CD4-positive, alpha-beta T cell (primary cell): ENCODE measurements at places on chromosomes 6 and 20. TPM values are rescaled to one million over a fixed set of nuclear protein-coding genes. Genes with fewer than 3 reads are reported as not detected.

ENPP5 gene
- 0.19 TPM for total RNA-seq

SCUBE3 gene
- not detected for total RNA-seq

PTPRT gene
- not detected for total RNA-seq

CALHM4 gene
- total RNA-seq = not detected

DEFB124 gene
- total RNA-seq = not detected

HTR1E gene
- not detected for total RNA-seq

HAO1 gene
- total RNA-seq = not detected

TAAR6 gene
- not detected for total RNA-seq

HLA-DQA2 gene
- 0.71 TPM for total RNA-seq

LHFPL5 gene
- not detected for total RNA-seq

ZNF334 gene
- 0.19 TPM for total RNA-seq

GRCh38 chr6:157045831-157046454 is 268.8 kb downstream of the ARID1B start:
- DNase-seq = no peak

DNA sequence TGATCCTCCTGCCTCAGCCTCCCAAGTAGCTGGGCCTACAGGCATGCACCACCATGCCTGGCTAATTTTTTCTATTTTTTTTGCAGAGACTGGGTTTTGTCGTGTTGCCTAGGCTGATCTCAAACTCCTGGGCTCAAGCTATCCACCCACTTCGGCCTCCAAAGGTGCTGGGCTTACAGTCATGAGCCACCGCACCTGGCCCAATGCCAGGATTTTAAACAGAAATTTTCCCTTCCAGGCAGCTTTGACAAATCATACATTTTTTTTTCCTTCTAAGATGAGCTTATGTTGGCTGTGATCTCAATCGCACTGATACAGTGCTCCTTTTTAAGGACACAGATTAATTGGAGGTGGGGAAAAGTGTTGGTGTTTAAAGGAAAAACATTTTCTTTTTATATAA is 73.2 kb upstream of the CD2AP start:
- DNase-seq = no peak

- peak; percentile 9 for DNase-seq
Measured at GRCh38 chr20:63054681-63055240, 48.0 kb upstream of the BHLHE23 start.

GRCh38 chr6:39362487-39362865 is 40.0 kb upstream of the KCNK16 start:
- DNase-seq = no peak

DNA sequence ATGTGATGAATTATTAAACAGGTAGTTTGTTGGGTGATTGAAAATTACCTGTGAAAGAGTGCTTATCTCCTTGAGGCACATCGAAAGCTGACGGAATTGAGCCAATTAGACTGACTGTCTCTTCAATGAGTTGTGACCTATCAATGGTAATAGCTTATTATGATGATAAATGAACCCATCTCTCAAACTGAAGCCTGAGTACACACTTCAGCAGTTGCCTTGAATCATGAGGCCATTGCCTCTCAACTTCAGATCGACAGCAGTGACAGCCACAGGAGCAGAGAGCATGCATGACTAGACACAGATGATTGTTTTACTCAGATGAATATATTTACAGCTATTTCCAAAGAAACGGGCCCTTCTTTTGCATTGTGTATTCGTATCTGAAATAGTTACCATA is 323.9 kb downstream of the LAMA2 start:
- no peak for DNase-seq

DNA sequence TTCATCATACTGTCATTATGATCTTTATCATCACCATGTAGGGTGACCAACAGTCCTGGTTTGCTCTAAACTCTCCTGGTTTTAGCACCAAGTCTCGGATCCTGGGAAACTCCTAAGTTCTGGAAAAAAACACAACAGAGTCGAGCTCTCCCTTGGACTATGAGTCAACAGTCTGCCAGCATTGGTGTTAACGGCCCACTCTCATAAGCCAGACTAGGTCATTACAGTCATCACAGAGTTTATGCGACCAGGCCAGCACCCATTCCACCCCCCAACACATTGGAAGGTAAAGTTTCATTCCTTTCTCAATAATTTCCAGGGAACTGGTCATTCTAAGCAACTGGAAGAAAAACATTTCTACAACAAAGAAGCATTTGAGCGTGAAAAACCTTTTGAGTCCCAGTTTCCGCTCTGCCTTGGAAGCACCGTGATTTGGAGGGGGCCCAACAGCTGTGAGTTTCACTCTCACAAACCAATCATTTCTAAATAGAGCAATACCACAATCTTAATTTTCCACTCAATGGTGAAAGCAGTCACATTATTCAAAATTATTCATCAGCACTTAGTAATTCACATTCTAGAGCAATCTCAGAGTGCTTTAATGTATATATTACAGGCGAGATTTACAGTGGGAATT is 445.0 kb downstream of the CDH26 start:
- DNase-seq = no peak

GRCh38 chr6:158461954-158462353 is 97.9 kb upstream of the TMEM181 start:
- DNase-seq = no peak

- DNase-seq = no peak
Measured at GRCh38 chr20:37395921-37396415, 50.0 kb downstream of the SRC start.

- DNase-seq = no peak
Measured at GRCh38 chr6:145964948-145965366, 799 bp upstream of the SHPRH start.

DNA sequence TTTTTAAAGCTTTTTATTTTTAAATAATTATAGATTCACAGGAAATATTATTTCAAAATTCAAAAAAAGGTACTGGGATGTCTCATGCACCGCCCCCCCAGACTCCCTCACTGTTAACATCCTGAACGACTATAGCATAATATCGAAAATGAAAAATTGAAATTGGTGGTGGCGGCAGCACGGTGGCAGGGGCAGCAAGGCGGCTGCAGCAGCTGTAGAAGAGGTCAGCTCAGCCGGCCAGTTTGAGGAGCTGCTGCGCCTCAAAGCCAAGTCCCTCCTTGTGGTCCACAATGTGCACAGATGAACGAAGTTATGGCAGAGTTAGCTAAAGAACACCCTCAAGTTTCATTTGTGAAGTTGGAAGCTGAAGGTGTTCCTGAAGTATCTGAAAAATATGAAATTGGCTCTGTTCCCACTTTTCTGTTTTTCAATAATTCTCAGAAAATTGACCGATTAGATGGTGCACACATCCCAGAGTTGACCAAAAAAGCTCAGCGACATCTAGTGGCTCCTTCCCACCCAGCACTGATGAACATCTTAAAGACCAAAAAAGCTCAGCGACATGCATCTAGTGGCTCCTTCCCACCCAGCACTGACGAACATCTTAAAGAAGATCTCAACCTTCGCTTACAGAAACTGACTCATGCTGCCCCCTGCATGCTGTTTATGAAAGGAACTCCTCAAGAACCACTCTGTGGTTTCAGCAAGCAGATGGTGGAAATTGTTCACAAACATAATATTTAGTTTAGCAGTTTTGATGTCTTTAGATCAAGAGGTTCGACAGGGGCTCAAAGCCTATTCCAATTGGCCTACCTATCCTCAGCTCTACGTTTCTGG is 100.8 kb downstream of the FAM217A start:
- peak; percentile 27 for DNase-seq

GRCh38 chr6:30882759-30883684 is 1.3 kb upstream of the DDR1 start:
- DNase-seq = no peak

GRCh38 chr6:117547688-117548621 is 54.4 kb downstream of the GOPC start:
- DNase-seq = peak; percentile 71

- DNase-seq = no peak
Measured at GRCh38 chr6:44201200-44201599, 15.5 kb upstream of the MYMX start.

DNA sequence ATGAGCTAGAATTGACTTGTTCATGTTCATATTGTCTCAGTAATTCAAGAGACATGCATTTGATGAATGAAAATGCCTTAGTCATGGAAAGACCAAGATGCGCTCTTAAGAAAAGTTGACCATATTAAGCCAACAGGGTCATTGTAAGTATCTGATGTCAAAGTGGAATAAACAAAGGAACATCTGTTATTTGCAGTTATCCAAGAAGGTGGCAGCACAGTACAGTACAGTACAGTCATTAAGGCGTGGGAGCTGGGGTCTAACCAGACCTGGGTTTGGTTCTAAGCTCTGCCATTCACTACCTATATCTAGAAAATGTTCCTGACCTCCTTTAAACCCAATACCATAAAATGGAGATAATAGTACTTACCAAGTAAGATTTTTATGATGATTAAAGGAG is 178.1 kb downstream of the BACH2 start:
- DNase-seq = no peak

DNA sequence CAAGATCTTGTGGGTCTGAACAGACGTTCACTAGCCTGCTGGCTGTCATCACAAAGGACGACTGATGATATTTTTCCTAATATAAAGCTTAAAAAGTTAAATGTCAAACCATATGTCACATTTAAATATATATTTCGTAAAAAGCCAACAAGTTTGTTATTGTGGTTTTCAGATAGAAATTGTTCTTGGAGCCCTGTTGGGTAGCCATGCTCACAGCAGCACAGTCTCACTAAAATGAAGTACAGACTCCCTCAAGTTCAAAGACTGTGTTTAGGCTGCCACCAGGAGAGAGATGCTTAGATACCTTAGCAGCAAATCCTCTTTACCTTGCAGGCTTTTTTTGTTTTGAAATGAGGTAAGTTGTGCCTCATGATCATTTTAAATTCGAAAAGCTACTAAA is 17.8 kb downstream of the EEF1E1 start:
- no peak for DNase-seq

DNA sequence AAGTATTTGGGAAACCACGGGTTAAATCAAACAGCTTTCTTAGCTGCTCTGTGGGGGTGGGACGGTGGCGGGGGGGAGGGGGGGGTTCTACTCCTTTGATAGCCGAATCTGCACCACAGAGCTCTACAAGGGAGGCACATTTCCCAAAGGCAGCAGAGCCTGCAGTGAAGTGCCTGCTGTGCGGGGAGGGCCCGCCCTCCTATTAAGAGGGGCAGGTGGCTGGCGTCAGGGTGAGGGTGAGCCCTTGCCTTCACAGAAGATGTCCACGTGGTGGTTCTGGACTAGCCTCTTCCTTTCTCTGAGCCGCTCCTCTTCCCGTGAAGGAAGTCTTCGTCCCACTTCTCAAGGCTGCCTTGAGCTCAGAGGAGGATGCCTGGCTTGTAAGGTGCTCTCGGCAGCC is 174.9 kb upstream of the THBS2 start:
- DNase-seq = no peak

DNA sequence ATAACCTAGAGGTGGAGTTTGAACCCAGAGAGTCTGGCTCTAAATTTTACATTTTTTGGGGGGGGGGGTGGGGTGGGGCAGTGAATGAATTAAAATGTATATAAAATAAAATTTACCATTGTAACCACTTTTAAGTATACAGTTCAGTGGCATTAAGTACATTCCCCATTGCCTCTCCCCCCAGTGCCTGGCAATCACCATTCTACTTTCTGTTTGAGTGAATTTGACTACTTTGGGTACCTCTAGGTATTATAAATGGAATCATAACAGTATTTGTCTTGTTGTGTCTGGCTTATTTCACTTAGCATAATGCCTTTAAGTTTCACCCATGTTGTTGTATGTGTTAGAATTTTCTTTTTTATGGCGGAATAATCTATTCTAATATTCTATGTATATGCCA is 2.7 kb downstream of the FAM110A start:
- no peak for DNase-seq

DNA sequence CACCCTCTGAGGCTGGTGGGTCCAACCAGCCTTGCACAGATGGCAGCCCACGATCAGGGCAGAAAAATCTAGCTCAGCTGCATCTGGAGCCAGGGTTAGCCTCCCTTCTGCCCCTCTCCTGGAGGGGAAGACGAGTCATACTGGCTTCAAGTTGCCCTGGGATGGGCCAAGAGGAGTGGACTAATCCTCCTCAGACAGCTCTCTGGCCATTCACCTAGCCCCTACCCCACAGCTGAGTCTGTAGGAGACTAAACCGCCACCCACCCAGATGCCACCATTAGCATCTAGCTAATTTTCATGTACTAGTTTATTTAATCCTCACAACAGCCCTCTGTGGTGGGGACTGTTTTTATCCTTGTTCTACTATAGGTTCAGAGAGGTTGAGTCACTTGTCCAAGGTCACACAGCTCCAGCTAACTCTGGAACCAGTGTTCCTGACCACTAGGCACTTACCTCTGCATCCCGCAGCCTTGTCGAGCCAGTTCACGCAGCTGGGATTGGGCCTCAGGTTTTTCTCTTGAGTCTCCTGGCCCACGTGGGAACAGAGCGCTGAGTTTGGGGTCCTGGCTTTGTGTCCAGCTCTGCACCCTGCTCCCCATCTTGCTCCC is 48.5 kb upstream of the CCDC167 start:
- no peak for DNase-seq
